ENCODE measurements at places on chromosomes 7 and 10. TPM values are rescaled to one million over a fixed set of nuclear protein-coding genes. Genes with fewer than 3 reads are reported as not detected.

The C7orf33 gene
- not detected for total RNA-seq

The RBP3 gene
- not detected for total RNA-seq

The ADCY1 gene
- total RNA-seq = 6.9 TPM

The PRSS37 gene
- total RNA-seq = not detected

The NRP1 gene
- total RNA-seq = 54.8 TPM

The CCNY gene
- 27.3 TPM for total RNA-seq

The PTF1A gene
- total RNA-seq = not detected

The OR2A42 gene
- total RNA-seq = not detected

The PTPRN2 gene
- total RNA-seq = 7.5 TPM

The FAM180A gene
- 7.7 TPM for total RNA-seq

DNA sequence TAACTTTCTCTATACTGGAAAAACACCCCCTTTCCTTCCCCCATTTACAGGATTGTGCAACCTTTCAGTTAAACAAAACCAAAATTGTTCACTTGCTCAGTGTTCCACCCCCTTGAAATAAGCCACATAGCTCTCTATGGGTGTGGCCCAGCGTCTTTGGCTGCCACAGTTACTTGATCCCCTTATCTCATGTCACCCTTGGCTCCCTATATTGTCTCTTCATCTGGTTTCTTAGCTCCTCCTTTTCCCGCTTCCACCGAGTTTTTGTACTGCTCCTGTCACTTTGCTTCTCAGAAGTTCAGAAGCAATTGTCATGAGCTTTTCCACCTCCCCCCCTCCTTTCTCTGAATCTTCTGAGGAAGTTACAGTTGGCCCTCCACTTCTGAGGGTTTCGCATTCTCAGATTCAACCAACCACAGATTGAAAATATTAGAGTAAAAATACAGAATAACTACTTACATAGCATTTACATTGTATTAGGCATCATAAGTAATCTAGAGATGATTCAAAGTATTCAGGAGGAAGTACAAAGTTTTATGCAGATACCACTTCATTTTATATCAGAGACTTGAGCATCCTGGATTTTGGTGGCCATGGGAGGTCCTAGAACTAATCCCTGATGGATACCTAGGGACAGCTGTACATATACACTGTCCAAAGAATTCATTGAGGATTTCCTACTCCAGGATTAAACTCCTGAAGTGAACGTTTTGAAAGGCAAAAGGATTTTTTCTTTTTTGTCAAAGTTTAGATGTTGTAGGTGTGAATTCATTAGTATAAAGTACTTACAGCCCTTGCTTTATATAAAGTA, 60.4 kb downstream of the ADD3 start:
- DNase-seq = peak; percentile 25

- no peak for DNase-seq
These were observed 330.7 kb downstream of the ACTR3B start for GRCh38 chr7:153090209-153090608.

- DNase-seq = peak; percentile 79
These were observed at the start of gene UNC5B for GRCh38 chr10:71212318-71213126. TSS of gene UNC5B (plus strand) at chr10:71212570. CDS start at chr10:71212986, 416 bp downstream.

GRCh38 chr10:1434912-1435692, 302.2 kb downstream of the ADARB2 start:
- no peak for DNase-seq

DNA sequence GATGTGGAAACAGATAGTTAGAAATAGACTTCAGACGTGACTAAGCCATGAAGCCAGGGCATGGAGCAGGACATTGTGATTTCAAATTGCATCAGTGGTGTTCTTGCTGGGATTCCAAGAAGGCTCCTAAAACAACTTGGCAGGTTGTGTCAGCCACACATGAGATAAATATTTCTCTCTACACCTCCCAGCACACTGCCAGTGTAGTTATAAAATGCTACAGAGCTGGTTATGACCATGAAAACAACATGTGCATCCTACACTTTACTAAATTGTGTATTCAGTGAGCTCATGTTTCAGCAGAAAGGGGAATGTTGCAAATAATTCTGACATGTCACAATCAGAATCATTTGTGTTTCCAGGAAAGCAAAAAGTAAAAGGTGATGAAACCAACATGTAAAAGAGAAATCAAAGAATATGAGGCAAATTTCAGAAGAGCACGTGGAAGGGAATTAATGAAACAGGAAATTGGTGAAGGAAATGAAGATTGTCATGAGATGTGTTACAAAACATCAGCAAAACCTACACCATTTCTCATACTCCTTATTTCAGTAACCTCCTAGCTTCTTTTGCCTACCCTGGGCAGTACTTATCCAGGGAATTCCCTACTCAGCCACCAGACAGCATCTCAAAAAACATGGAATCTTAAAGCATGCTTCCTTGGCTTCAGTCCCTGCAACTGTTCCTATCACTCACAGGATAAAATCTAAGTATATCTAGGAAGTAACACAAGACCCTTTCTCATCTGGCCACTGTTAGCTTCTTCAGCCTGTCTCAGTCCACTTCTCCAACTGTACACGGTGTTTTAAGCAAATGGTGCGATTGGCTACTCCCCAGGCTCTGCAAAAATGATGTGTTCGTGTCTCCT, 5.8 kb upstream of the CYP3A7 start:
- DNase-seq = no peak

GRCh38 chr7:70380421-70381015, 751.4 kb upstream of the GALNT17 start:
- peak; percentile 44 for DNase-seq

GRCh38 chr10:78292250-78292981, 258.8 kb downstream of the RPS24 start:
- no peak for DNase-seq

DNA sequence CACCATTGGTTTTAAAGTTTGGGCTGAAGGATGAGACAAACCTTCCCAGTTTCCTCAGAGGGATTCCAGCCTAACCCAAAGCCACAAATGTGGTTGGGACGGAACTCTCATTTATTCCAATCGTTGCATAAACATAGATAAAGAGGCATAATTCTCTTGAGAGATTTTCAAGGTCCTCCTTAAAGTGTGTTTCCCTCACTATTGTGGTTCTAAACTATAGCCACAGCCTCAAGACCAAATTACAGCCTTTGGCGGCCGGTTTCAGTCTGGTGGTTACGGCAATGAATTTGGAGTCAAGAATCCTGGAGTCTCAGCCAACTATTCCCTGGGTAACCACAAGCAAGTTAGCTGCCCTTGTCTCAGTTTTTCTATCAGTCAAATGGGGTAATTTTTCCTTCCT, 42.6 kb downstream of the SEM1 start:
- no peak for DNase-seq

DNA sequence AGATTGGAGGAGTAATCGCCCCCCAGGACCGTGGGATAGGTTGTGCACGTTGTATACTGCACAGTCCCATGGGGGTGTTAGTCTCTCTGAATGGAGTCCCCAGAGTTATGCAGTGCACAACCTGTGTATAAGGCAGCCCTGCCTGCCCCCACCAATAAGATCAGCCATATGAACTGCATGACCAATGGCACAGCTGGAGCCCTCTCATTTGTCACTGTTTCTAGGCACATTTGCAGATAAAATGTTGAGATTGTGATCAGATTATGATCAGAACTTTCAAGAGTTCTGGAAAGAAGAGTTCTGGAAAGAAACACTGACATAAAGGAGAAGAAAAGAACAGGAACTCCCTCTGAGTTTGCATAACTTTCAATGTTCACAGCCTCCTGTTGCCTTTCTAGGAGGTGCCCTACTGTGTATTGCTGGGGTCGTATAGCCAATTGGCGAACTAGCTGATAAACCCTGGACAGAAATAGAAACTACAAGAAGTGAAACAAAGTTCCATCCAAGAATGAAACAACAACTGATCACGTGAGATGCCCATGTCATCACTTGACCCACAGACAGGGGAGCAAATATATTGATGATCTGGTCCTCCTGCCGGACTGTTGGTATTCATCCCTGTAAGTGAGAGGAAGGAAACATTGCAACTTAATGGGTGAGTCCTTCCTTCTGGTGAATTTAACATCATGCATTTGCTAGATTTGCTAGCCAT, 49.6 kb upstream of the TOMM7 start:
- no peak for DNase-seq

DNA sequence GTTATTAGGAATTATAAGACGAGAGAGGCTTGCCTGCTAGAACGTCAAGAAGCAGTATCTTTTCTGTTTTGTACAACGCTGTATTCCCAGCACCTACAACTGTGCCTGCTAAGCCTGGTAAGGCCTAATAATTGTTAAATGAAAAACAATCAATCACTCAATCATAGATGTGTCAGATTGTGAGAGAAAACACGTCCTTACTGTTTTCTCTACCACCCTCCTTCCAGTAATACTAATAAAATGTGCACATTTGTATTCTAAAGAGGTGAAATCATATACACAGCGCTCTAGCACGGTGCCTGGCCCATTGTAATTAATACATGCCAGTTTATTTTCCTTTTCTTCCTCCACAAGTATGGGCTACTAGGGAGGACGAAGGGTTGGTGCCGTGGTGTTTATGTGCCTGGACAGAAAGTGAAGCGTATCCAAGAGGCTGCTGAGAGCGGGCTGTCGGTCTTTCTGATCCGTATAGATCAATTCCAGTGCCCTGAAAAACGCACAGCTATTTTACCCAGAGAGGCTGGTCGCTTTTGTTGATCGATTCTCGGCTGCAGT, 1.5 kb upstream of the AUTS2 start:
- DNase-seq = peak; percentile 16

- no peak for DNase-seq
These were observed 21.5 kb downstream of the CHST3 start for GRCh38 chr10:71985542-71986250.

- no peak for DNase-seq
These were observed 36.0 kb upstream of the AKR1E2 start for GRCh38 chr10:4790045-4790444.

Data from tibial nerve (tissue), 4 donors.